ENCODE measurements at places on chromosomes 6 and 20.

DNA sequence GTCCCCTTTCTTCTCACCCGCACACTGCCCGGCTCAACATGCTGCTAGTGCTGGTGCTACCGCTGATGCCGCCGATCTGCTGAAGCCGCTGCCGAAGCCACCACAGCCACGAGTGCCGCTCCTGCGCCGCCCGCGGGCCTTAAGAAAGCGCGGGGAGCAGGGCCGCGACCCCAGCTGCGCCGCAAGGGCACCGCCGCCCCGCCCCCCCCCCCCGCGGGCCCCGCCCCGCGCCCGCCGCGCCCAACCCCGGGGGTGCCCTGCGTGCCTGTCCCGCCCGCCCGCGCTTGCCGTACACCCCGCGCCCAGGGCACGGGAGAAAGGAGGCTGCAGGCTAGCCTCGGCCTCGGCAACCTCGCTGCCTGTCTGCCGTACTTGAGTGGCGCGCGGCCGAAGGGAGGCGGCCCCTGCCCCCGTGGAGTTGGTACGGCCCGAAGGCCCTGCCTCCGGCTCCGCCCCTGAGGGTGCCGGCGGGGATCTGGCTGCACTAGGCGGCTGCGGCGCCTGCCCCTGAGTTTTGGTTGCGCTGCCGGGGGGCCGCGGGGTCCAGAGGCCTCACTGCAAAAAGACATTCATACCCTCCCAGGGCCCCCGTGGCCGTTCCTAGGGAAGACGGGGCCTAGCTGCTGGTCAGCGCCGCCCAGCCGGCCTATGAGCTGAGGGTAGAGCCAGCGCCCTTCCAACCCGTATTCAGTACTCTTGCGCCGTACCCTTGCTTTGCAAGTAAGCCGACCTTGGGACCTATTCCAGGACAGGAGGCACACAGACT is at the start of gene SOD2:
SOD2 (minus strand) TSS at position 114 of the 766 bp plus-strand sequence; CDS start at position 40, 74 bp downstream.
- DNase-seq = peak; percentile 73

- DNase-seq = no peak
These were observed 335.4 kb downstream of the COL12A1 start for GRCh38 chr6:74870403-74870802.

DNA sequence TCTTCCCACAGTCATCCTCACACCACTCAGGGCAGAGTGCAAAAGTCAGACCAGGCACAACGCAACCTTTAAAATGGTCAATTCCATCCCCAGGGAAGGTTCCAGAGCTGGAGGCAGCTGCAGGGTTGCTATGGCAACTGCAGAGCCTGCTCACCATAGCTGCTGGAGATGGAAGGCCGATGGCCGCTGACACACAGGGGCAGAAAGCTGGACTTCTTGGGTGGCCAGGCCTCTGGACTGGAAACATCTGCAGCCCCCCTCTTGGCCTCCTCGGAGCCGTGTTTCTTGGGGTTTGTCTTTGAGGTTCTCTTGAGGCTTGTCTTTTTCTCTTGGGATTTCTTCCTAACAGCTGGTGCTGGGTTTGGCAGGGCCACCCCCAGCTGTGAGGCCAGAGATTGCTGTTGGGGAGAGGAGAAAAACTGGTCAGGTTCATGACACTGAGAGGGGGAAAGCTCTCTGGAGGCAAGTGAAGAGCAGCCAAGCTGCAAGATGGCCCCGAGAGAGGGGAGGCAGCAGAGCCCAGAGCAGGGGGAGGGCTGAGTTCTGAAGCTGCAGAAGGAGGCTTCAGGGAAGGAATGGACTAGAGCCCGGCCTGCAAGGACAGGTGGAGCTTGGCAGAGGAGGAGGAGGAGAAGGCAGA is 10.2 kb downstream of the BNIP5 start:
- DNase-seq = no peak

DNA sequence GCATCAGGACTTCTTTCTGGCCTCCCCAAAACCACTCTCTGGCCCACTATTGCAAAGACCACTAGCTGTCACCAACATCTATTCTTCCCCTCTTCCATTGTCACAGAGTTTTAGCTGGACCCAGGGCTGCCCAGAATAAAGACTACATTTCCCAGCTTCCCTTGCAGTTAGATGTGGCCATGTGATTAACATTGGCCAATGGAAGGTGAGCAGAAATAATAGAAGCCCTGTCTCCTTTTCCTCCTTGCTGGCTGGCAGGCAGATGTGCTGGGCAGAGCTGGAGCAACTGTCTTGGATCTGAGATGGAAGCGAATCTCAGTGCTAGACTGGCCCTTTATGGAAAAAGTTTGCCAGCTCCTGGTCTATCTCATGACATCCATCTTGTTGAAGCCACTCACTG is 97.0 kb downstream of the KCNB1 start:
- DNase-seq = no peak

DNA sequence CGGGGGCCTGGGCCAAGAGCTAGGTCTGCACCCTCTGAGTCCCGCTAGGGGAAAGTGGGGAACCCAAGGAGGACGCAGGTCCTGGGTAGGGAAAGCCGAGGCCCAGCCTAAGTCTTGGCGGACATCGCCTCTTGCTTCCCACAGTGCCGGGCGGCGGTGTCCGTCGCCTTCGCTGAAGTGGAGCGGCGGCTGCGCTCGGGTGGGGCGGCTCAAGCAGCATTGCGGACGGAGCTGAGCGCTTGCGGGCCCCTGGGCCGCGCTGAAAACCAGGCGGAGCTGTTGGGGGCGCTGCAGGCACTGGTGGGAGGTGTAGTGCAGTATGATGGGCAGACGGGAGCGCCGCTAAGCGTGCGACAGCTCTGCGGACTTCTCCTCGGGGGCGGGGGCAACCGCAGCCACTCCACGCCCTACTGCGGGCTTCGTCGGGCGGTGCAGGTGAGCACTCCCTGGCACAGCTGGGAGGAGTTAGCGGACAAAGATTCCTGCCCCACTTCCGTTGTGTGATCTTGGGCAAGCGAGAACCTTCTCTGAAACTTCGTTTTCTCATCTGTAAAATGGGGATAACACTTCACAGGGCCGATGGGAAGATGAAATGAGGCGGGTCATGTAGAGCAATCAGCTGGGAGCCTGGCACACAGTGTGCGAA is 4.2 kb downstream of the PRSS16 start:
- DNase-seq = peak; percentile 86

DNA sequence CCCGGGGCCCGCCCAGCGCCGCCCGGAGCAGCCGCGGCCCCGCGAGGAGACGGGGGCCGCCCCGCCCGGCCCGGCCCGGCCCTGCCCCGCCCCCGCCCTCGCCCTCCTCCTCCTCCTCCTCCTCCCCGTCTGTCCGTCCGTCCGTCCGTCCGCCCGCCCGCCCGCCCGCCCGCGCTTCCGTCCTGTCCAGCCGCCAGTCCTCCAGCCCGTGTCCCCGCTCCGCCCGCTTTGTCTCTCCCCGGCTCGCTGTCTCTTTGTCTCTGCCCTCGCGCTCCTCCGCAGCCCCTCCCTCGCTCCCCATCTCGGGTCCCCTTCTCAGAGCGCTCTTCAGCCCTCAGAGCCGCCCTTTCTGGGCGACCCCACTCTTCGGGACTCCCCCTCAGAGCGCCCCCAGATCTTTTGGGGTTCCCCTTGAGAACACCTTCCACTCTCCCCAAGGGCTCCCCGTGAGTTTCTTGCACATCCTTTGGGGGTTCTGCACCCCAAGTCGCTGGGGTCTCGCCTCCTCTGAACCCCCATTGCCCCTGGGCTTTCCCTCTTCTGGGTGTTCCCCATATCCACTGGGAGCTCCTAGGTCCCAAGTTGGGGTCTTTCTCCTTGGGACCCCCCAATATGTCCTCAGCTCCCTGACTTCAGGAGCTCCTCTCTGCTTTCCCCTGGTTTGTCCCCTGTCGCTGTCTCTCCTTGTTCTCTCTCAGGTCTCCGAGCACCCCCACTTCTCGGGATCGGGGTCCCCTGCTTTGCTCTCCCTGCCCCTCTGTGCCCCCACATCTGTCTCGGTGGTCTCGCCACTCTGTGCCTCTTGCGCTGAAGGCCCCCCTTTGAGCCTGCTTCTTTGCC is 79.5 kb upstream of the MYL9 start:
- peak; percentile 38 for DNase-seq

DNA sequence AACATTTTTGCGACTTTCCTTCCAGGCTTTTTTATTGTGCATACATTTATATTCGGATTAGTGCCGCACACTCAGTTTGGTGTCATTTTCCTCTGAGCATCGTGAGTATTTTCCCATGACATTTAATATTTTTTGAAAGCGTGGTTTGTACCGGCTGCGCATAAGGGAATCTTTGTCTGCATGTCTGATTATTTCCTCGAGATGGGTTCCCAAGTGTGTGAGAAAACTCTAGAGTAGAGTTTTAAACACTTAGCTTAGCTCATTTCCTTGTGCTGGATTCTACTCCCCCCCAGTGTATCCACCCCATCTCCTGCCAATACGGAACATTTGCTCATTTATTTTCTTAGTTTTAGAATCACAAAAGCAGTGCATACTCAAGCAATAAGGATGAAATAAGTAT is 94.3 kb downstream of the CDC5L start:
- DNase-seq = no peak

DNA sequence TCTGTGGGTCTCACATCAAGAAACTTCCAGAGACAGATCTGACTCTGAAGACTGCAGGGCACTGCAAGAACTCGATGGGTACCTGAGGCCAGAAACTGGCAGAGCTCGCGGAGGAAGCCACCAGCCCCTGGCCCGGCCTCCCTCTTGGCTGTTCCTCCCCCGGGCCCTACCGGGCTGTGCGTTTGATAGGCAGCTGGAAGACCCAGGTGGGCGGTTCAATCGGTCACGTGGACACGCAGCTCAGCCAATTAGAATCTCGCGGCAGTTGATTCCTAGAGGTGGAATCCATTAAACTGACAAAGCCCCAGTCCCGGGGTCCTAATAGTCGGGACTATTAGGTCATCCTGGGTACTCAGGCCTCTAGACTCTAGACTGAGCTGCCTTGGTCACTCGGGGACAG is 154.2 kb upstream of the PROKR2 start:
- no peak for DNase-seq

DNA sequence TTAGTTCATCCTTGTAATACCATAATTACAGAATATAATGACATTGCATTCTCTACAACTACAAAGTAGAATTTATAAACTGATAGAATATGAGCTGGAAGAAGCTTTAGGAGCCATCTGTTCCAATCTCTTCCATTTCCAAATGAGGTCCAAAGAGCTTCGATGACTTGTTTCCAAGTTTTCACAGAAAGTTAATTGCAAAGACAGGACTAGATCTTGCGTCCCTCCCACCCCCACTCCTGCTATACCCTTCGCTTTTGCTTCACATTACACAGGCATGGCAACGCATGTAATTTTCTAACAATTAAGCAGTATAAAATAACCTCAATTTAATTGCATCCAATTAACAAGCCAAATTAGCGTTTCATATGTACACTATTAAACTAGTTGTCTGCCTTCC is 7.0 kb downstream of the HIVEP2 start:
- DNase-seq = no peak

DNA sequence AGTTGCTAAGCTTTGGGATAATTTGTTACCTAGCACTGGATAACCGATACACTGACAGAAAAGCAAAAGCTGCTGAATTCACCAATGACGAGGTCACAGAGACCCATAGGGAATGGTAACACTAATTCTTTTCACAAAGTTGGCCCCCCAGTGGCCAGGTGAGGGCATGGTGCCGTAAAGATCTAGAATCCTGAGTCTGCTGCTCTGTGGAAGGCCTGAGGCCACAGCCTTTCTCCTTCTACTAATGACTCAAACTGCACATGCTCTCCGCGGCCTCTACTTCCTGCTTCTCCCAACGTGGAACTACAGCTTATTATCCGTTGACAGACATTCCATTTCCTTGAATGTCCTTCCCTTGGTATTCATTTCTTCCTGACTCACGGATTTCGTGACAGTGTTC is 127.1 kb downstream of the OPRM1 start:
- no peak for DNase-seq

GRCh38 chr6:69867639-69867976 is 1.3 kb downstream of the COL19A1 start:
- no peak for DNase-seq

DNA sequence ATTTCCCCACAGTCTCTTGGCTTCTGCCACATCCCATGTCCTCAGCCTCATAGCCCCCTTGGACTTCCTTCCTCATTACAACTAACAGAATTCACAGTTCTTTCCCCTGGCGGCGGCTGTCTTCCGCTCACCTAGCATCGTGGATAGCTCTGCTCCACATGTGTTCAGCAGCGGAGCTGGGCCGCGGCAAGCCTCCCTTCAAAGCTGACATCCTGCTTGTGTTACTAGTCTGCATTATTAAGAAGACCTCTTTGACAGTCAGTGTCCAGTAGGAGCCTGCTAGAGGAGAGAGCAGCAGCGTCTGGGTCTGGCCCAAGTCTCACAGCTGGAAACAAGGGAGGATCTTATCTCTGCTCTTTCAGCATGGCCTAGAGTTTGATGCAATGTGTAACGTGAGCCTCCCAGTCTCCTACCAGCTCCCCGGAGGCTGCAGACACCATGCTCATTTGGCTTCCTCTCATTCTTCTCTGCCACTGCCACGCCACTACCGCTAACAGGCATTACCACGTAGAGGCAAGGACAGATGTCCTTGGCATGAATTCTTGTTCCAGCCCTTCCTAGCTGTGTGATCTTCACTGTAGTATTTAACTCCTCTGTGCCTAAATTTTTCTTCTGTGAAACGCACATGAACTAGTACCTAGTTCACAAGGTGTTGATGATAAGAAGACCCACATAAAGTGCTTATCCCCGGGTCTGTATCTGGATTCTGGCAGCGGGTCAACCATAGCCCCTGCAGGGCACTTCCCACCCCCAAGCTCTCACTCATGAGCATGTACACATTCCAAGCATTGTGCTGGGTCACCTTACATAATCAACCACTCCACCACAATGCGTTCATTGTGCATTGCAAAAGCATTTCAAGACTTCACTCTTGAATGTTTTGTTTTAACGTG is 107.1 kb upstream of the BACH2 start:
- no peak for DNase-seq

GRCh38 chr6:112033791-112034615 is 19.9 kb upstream of the CCN6 start:
- DNase-seq = no peak

- no peak for DNase-seq
These were observed 67.5 kb downstream of the RTN4IP1 start for GRCh38 chr6:106561686-106562405.

DNA sequence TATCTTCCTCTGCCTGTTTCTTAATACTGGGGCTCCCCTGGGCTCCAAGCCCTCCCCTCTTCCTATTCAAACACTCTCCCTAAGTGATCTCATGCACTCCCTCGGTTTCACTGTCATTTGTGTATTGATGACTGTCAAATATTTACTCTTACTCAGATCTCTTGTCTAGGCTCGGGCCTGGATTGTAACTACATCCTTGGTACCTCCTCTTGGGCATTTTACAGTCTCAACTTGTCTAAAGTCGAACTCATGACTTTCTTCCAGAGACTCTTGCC is 189.4 kb upstream of the PRDM1 start:
- no peak for DNase-seq

DNA sequence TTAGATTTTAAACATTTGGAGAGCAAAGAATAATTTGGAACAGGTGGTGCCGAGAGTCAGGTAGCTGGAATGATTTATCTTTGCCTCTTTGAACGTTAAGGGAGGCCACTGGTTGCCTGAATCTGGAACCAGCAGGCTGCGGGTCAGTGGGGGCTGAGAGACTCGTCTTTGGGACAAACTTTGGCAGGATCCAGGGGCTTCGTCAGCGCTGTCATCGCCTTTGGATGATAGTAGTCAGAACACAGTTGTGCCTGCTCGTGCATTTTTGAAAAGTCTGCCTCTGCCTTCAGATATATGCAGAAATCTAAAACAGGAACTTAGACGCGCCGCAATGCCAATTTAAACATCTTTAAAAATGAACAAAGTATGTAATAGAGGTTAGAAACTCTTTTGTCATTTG is 5.0 kb downstream of the EYA2 start:
- DNase-seq = no peak

Data from NCI-H1436 (cell line).